Kidney capillary endothelial cell (primary cell): ENCODE measurements at places on chromosomes 16 and 17.

GRCh38 chr16:74465851-74466685, 44.8 kb upstream of the CLEC18B start:
- DNase-seq: no peak

DNA sequence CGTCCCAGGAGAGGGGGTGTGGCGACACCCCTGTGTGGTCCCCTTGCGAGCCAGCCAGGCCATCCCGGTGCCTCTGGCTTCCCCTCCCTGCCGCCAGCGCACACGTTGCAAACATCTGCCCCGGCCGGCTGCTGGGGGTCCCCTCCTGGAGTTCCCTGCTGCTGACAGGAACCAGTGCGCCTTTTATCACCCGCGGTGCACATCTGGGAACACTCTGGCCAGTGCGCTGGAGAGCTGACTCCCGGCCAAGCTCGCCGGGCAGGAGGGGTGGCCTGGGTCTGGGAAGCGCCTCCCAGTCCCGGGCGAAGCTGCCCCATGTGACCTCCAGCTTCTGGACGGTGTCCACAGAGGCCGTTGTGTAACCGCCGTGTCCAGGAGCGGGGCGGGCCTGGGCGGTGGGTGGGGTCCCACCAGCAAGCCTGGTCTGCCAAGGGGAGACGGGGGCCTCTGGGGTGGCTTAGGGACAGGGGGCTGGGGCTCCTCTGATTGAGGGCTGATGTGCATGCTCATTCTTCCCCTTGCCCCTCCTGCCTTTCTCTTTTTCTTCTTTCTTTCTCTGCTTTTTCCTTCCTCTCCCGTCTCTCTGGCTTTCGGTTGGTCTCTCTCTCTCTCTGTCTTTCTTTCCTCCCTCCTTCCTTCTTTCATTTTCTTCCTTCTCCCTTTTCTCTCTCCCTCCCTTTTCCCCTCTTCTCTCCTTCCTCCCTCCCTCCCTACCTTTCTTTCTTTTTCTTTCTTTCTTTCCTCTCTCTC, 25.2 kb upstream of the CIBAR2 start:
- DNase-seq: no peak

GRCh38 chr16:2819939-2820835, 3.1 kb downstream of the PRSS21 start:
- DNase-seq: no peak

- DNase-seq: no peak
Observed at GRCh38 chr17:58010067-58010799, 3.2 kb upstream of the SRSF1 start.

- no peak for DNase-seq
Observed at GRCh38 chr17:10088444-10088843, 110.0 kb downstream of the GAS7 start.

DNA sequence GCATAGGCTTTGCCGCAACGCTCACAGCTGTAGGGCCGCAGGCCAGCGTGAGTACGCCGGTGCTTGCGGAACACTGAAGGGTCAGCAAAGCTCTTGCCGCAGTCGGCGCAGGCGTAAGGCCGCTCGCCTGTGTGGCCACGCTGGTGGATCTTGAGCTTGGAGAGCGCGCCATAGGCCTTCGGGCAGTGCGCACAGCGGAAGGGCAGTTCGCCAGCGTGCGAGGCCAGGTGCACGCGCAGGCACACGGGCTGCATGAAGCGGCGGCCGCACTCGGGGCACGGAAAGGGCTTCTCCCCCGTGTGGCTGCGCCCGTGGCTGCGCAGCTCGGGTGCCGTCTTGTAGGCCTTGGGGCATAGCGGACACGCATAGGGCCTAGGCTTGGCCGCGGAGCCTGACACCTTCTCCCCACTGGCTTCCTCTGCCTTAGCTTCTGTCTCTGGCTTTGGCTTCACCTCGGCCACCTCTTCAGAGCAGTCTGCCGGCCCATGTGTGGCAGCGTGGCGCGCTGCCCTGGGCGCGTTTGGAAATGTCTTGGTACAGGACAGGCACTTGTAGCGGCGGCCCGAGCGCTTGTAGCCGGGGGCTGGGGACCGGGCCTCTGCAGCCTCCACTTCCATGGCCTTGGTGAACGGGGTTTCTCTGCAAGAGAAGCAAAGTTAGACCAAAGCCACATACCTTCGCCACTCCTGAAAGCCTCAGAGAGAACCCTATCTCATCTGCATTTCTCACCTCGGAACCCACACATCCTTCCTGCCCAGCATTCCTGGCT, 10.0 kb downstream of the ZNF668 start:
- no peak for DNase-seq

GRCh38 chr17:77374170-77374936, 233.6 kb downstream of the SEC14L1 start:
- peak; percentile 76 for DNase-seq

DNA sequence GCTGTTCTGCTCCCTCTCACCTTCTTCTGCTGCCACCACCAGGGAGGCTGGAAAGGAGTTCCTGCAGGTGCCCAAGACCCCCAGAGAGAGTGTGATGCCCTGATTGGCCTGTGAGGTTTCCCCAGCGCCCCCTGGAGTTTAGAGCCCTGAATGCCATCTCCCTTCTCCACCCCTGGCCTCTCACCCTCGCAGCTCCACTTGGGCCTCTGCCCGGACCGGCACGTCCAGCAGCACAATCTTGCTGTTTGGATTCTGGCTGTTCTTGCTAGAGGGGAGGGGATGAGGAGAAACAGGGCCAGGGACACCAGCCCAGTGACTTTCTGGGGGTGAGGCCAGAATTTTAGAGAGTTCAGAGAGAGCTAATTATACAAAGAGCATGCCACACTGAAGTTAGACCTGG, 12.5 kb upstream of the FAM171A2 start:
- DNase-seq: no peak

GRCh38 chr17:31374094-31374447, 17.4 kb upstream of the RAB11FIP4 start:
- no peak for DNase-seq

- DNase-seq: no peak
Observed at GRCh38 chr17:51118330-51119195, 2.1 kb downstream of the SPAG9 start.

DNA sequence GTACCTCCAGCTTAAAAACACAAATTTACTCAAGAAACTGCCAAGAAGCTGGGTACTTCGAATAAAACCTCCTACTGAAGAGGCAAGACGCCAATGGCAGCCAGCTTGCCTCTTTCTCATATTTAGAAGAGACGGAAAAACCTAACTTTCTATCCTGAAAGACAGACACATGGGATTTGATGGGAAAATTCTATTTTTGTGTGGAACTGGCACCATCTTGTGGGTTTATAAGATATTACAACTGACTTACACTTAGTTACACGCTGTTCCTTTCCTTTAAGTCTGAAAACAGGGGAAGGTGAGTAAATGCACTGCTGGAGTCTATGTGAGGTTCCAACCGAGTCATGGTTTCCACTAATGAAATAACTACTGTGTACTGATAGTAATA, 10.3 kb downstream of the ZNF18 start:
- peak; percentile 44 for DNase-seq

- DNase-seq: no peak
Observed at GRCh38 chr16:23403547-23403946, 49.4 kb downstream of the COG7 start.

- peak; percentile 81 for DNase-seq
Observed at GRCh38 chr16:70715055-70715858, 29.4 kb upstream of the MTSS2 start.

DNA sequence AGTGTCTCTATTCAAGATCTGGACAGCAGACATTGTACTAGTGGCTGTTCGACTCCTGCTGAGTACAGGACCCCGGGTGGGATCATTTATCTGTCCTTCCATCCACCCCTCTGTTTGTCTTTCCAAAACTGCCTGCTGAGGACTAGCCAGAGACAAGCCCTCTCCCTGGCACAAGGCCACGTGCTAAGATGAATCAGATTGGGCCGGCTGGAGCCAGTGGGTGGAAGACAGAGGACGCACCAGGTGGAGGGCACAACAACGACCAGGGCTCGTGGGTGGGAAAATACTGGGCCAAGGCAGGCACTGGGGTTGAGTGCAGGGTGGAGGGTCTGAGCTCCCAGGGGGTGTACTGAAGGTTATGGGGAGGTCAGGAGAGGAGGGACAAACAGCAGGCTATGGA, 1.4 kb upstream of the CA7 start:
- no peak for DNase-seq

DNA sequence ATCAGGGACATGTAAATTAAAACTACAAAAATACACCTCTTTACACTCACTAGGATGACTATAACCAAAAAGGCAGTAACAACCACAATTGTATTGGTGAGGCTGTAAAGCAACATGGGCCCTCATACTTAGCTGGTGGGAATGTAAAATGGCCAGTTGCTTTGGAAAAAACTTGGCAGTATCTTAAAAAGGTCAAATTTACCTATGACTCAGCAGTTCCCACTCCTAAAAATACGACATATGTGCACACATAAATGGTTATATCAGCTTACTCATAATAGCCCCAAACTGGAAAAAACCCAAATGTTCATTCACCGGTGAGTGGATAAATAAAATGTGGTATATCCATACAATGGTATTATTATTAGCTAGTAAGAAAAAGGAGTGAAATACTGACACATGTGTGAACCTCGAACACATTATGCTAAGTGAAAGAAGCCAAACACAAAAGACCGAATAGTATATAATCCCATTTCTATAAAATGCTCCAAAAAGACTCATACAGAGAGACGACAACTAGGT, 391.4 kb downstream of the NPIPA8 start:
- no peak for DNase-seq

- DNase-seq: no peak
Observed at GRCh38 chr16:25213709-25214397, 2.9 kb upstream of the AQP8 start.

GRCh38 chr17:76674600-76674999, 31.0 kb upstream of the ST6GALNAC1 start:
- no peak for DNase-seq

DNA sequence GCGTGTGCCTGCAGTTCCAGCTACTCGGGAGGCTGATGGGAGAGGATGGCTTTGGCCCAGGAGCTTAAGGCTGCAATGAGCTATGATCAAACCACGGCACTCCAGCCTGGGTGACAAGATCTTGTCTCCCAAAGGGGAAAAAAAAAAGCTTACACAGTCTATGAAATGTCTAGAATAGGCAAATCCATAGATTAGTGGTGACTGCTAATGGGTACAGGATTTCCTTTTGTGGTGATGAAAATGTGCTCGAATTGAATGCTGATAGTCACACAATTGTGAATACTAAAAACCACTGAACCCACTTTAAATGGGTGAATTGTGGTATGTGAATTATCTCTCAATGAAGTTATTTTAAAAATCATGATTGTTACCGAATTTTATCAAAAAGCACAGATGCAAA, 14.9 kb downstream of the USP7 start:
- no peak for DNase-seq

DNA sequence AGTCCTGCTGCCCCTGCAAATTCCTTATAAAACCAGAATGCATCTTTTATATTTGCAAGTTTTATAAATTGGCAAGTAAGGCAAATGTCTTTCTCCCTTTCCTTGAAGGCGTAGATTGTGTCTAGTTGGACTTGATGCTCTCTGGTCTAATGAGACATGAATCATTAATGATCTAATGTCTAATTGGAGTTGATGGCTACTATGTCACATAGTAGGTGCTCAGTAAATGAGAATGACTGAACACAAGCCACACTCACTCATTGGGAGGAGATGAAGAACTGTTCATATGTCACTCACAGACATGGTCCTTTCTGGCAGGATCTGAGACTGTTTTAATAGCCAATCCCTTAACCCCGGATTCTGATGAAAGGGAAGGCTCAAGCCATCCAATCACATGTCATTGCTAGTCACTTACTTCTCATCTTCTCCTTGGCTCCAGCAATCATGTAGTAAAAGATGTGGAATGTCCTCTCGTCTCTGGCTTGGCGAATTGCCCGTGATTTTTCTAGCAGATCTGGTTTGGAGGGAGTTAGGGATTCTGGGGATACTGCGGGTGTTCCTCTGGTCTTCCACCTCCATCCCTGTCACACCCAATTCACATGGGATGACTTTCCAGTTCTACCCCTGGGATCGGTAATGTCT, 81.0 kb downstream of the MYH11 start:
- DNase-seq: no peak
